ENCODE measurements at places on chromosomes 16 and 17.
A peak's percentile ranks its signal among the peaks of the same experiment; 100 is the strongest.

- no peak for DNase-seq
Observed at GRCh38 chr17:54947396-54947795, 21.1 kb downstream of the COX11 start.

DNA sequence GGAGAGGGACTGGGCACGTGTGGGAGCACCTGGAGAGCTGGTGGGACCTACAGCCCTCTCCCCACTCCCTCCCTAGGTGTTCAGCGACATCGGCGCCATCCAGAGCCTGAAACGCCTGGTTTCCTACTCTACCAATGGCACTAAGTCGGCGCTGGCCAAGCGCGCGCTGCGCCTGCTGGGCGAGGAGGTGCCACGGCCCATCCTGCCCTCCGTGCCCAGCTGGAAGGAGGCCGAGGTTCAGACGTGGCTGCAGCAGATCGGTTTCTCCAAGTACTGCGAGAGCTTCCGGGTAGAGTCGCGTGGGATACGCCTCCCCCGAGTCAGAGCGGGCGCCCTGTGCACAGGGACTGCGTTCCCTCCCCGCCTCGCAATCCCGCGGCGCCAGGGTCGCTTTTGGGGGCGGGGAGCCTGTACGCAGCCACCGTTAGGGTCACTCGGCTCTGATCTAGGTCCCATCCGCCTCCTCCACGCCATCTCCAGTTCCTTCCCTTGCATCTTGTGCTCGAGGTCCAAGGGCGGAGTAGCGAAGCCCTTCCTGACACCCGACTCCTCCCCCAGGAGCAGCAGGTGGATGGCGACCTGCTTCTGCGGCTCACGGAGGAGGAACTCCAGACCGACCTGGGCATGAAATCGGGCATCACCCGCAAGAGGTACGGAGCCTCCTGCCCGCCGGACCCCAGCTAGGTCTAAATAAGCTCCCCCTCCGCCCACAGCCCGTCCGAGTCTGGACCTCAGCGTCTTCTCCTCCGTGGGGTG lies 13.0 kb downstream of the SARM1 start:
- peak; percentile 46 for DNase-seq

DNA sequence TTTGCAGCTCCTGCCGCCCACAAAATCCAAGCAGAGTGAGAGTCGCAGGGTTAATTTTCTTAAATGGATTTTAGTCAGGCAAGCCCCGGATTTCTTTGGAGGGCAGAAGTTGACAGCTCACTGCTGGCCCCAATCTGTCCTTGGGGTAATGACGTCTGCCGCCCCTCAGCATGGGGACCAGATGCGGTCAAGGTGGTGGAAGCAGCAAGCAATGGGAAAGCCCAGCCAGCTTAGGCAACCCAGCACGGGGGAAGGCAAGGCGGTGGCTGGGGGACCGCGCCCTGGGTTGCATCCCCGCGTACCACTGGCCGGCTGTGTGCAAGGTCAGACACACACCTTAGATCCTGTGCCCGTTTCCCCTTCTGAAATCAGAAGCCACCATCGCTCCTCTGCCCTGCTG lies 321.7 kb downstream of the C16orf95 start:
- no peak for DNase-seq

- DNase-seq, result no peak
Observed at GRCh38 chr17:31061678-31062077, 33.1 kb upstream of the NF1 start.

DNA sequence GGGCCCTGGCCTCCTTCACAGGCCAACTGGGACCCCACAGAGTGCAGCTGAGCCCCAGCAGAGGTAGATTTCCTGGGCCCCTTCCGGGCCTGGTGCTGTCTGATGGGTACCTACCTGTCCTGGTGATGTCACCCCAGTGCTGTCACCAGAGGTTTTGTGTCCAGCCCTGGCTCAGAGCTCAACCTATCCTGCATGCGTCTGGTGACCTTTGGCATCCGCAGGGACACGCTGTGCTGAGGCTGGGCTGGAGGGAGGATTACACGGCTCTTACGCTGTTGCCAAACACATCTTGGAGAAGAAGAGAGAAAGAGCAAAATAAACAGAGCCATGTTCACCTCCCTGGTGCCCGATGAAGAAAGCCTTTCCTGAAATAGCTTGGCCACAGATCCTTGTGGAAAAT lies 70.6 kb upstream of the MED9 start:
- DNase-seq, result no peak

DNA sequence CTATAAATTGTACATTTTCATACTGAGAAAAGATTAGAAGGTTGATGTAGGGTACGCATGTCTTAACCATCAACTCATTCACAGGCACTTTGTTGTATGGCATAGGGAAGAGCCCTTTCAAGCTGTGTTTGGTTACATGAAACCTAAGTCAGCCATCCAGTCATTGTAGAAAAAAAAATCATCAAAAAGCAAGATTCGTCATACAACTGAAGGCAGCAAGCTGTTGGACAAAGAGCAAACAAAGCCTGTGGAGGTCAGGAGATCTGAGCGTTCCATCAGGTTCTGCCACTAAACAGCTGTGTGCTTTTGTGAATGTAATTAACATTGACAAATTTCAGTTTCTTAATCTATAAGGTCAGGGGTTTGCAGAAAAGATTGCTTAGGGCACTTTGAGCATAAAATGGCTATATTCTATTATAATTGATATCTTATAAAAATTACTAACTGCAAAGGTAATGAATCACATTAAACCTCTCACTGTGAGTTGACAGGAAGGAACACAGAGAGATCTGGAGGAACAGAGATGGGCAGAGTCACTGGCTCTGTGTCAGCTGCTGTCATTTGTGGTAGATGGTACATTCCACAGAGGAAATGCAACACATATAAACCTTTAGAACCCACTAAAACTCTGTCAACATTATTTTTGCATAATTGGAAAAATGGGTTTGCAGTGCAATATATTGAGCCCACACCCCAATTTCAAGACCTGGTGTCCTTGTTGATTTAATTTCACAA lies 66.3 kb upstream of the MYOCD start:
- no peak for DNase-seq

- no peak for DNase-seq
Observed at GRCh38 chr17:40471846-40472732, 28.8 kb downstream of the IGFBP4 start.

DNA sequence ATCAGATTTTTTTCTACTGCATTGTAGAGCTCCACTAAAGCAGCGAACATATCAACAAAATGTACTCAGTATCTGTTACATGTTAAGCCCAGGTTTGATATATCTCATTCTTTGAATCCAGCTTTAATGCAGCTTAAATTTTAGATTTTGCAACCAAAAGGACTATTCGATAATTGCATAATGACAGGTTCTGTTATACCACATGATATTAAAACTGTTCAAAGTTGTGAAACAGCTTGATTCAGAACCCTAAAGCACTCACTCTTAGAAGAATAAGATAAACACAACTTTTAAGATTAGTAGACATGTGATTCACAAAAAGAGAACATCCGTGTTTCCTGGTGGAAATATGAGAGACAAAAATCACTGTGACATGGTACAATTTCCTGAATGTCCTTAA lies 427.9 kb downstream of the CDH11 start:
- DNase-seq, result no peak

- no peak for DNase-seq
Observed at GRCh38 chr16:12942861-12943260, 41.5 kb downstream of the SHISA9 start.

GRCh38 chr17:82938873-82939620 lies 99.2 kb upstream of the ZNF750 start:
- no peak for DNase-seq

DNA sequence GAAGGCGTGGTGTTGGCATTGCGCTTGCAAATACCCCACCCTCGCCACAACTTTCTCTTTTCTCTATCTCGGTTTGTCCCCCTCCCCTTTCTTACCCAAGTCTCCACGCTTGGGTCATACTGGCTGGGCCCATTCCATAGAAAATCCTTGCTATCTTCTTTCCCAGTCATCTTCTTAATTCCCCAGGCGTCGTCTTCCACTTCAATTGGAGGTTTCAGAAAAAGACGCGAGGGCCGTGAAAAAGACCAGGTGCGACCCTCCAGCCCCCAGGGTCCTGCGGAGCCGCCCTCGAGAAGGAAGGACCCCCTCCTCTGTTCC lies 8.3 kb downstream of the IRX5 start:
- DNase-seq, result no peak

DNA sequence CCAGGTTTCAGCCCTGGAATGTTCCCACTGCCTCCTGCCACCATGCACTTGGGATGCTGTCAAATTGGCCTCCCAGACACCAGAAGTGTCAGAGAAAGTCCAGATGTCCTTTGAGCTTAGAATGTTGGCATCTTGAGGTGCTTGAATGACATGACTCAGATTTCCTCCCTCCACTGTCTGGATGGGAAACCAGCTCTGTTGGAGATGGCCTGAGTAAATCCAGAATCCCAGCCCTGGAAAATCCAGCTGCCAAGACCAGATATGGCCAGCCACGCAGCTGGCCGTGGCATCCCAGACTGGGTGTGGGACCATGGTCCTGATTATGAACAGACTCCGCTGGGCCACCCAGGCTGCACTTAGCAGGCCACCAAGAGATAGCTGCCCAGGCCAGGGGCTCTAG lies 57.0 kb upstream of the CLEC3A start:
- no peak for DNase-seq

- no peak for DNase-seq
Observed at GRCh38 chr16:87836844-87837581, 32.3 kb downstream of the SLC7A5 start.

- DNase-seq, result no peak
Observed at GRCh38 chr17:49444384-49444783, 29.7 kb upstream of the PHB1 start.

GRCh38 chr16:53220585-53220984 lies 165.8 kb downstream of the CHD9 start:
- DNase-seq, result no peak

DNA sequence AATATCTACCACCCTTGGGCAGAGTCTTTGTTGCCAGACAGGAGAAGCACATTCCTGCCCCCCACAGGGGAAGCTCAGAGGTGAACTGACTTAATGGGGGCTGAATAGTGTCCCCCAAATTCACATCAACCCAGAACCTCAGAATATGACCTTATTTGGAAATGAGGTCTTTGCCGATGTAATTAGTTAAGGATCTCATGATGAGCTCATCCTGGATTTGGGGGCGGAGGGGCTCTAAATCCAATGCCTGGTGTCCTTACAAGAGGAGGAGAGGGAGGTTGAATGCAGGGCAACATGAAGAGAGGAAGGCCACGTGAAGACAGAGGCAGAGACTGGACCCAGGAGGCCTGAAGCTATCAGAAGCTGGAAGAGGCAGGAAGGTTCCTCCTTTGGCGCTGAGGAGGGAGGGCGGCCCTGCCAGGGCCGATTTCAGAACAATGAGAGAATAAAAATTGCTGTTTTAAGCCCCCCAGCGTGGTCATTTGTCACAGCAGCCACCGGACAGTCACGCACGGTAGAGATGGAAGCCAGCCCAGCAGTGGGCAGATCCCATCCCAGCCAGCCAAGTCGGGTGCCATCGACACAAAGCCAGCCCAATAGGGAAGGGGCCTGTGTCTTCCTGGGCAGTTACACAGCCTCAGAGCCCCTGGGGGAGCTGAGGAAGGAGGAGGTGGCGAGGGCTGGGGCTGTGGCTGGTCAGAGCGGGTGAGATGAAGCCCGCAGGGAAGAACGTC lies 21.3 kb downstream of the C16orf74 start:
- DNase-seq, result no peak

DNA sequence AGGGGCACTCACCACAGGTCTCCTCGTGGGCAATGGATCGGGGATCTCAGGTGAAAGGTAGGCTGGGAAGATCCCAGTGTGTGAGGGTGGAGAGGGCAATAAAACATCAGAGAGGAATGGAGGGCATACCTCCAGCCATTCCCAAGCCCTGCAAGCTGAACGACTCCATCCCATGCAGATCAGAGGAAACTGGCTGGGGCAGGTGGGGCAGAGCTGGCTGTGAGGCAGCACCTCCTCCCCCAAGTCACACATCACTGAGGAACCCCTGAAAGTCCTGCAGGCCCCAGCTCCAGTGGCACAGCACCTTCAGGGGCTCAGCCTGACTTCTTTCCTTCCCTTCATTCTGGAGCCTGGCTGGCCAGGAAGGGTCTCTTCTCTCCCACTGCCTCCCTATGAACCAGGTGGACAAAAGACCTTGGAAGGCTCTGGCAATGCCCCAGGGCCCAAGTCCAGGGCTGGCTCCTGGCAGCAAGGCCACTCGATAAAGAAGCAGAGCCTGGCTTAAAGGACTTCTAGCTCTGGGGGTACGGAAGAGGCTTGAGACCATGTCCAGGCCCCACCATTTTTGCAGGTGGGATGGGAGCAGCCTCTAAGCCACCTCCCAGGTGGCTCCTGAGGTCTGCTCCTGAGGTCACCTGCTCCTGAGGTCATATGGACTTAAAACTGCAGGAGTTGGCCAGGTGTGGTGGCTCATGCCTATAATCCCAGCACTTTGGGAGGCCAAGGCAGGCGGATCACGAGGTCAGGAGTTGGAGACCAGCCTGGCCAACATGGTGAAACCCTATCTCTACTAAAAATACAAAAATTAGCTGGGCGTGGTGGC lies 13.5 kb upstream of the TMEM208 start:
- DNase-seq, result no peak

GRCh38 chr17:50026837-50027171 lies 29.1 kb upstream of the ITGA3 start:
- DNase-seq, result peak; percentile 61

- no peak for DNase-seq
Observed at GRCh38 chr16:69190046-69190588, 3.2 kb downstream of the SNTB2 start.

DNA sequence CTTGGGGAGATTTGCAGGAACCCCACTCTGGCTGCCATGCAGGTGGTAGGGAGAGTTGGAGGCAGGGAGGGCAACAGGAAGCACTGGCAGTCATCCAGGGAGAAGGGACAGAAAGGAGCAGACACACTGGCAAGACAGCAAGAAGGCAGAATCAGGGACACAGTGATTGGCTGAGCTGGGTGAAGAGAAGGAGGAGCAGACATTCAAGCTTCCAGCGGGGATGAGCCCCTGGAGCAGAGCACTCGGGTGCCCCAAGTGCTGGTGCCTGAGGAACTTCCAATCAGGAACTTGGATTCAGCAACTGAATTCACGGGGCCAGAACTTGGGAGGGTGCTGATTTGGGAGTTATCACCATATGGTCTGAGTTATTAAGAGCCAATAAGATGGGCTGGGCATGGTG lies 6.3 kb upstream of the ITGA3 start:
- DNase-seq, result no peak

- DNase-seq, result no peak
Observed at GRCh38 chr17:47413872-47414271, 90.1 kb downstream of the EFCAB13 start.

- DNase-seq, result no peak
Observed at GRCh38 chr17:17531156-17531555, 35.0 kb upstream of the RASD1 start.

GRCh38 chr16:12675852-12676251 lies 127.8 kb downstream of the CPPED1 start:
- DNase-seq, result no peak

GRCh38 chr17:39861235-39861634 lies 2.9 kb downstream of the IKZF3 start:
- no peak for DNase-seq

DNA sequence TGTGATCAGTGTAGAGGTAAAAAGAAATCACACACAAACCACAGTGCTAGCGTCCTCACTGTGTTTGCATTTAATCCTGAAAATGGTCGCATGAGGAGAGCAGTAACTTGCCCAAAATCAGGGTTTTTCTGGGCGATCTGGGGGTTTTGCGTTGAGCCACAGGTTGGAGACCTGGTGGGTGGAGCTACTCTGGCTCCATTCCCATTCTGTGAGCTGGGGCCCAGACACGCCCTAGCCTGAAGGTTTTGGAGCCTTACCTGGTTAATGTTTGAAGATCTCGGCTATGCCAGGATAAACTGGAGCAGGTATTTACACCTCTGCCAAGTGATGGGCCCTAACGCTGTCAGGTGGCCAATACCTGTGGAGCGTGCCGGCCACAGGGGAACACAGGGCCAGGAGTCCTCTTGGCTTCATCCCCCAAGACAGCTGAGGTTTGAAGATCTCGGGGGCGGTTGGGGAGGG lies 48.4 kb downstream of the MPRIP start:
- DNase-seq, result no peak

GRCh38 chr16:26651464-26651863 lies 415.3 kb upstream of the C16orf82 start:
- no peak for DNase-seq
